ENCODE measurements at places on chromosomes 4 and X.

DNA sequence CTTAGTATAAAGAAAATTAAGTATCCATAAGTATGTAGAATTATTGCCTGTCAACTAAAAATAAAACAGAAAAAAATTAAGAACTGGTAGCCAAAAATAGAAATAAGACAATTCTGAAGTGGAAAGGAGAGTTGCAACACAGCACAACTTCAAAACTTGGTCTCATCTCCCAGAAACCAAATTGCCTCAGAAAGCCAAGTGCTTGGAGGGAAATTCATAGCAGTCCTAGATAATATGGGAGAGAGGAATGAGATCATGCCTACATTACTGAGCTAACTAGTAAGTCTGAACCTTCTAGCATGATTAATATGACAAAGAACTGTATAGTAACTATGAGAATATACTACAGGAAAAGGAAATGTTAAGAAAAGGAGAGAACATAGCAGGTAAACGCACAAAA is 256.5 kb downstream of the LDB2 start:
- peak; percentile 75 for DNase-seq

- DNase-seq: no peak
Measured at GRCh38 chrX:38081909-38082308, 75.6 kb downstream of the SYTL5 start.

DNA sequence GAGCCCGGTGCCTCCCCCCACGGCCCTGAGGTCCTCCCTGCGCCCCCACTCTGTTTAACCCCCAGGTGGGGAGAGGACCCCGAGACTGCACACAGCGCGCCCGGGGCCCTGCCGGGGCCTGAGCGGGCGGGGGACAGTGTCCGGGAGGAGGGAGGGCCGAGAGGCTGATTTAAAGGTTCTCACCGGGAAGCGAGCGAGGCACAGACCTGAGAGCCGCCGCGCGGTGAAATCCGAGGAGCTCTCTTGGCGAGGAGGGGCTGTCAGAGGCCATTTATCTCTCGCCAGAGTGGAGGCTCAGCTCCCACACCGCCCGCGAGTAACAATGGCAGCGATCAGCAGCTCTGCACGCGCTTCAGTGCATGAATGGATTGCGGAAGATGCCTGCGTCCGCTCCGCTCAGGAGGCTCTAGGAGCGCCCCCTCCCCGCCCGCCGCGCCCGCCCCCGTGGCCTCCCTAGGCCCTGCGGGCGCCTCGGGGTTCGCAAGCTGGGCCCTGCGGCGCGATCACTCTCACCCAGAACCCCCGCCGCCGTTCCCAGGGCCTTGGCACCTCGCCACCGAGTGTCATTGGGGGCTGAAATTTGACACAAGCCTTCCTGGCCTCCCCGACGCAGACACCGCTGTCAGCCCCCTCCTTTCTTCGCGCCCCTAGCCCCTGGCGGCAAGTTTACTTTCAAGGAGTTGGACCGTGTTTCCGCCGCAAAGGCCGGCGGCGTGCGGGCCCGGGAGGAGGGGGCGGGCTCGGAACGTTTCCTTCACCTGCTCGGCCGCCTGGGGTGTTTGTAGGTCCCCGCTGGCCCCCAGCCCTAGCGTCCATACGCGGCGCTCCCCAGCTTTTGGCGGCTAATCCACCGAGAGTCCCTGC is 48.7 kb upstream of the BCOR start:
- peak; percentile 52 for DNase-seq

DNA sequence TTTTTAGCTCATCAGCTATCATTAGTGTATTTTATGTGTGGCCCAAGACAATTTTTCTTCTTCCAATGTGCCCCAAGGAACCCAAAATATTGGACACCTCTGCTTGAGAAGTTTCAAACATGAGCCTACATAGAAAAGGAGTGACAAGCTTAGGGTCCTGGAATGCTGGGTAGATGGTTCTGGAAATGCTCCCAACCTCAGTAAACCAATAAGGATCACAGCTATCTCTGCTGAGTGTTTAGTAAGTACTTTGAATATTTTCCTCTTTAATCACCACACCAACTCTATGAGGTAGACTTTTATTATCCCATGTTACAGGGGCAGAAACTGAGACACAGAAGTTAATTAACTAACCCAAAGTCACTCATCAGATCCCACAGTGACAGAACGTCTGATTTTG is 164.9 kb upstream of the KLF3 start:
- DNase-seq: no peak

DNA sequence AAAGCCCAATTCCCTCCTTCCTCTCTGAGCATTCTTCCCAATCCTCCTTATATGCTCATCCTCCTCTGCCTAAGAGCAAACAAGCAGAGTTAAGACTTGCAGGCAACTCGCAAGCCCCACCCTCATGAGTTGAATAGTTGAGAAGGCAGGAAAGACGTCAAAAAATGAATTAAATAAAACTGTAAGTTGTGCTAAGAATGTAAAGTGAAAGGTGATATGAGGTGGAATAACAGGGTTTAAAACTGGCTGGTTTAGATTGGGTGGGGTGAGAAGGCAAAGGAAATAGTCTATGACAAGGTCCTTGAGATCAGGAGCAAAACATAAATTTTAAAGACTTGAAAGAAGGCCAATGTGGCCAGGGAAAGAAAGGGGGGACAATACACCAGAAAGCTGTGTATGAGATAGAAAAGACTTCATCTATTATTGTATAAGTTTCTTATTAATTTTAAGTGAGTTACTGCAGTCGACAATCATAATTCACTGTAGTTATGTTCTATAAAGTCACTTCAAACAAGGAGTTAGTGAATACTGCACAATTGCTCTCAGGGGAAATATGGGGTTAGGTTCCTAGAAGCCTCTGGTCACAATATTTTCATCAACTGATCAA is 124.9 kb downstream of the RELL1 start:
- no peak for DNase-seq

DNA sequence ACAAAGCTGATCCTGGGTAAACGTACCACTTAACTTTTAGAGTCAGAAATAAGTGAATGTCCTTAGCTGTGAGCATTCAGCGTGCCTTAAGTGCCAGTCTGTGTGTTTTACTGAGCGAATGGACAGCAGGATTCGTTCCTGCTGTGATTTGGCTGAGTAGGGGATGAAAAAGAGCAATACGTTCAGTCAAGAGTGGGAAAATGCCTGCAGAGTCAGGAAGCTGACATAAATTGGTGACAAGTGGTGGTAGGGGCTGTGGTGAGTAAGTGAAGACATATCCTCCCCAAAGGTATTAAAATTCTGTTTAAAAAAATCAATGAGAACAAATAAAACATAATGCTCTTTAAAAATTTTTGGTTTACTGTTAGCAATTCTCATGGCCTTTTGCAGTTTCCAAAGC is 56.6 kb upstream of the TNIP3 start:
- no peak for DNase-seq

DNA sequence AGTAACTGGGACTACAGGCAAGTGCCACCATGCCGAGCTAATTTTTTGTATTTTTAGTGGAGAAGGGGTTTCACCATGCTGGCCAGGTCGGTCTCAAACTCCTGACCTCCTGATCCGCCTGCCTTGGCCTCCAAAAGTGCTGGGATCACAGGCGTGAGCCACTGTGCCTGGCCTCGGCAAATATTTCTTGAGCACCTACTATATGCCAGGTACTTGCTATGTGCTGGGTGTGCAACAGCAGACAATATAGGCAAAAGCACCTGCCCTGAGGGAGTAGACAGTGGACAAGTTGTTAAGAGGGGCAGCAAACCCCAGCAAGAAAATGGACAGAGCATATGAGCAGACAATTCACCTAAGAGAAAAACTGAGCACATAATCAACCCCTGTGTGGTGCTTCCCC is 51.0 kb upstream of the CDKN2AIP start:
- no peak for DNase-seq

DNA sequence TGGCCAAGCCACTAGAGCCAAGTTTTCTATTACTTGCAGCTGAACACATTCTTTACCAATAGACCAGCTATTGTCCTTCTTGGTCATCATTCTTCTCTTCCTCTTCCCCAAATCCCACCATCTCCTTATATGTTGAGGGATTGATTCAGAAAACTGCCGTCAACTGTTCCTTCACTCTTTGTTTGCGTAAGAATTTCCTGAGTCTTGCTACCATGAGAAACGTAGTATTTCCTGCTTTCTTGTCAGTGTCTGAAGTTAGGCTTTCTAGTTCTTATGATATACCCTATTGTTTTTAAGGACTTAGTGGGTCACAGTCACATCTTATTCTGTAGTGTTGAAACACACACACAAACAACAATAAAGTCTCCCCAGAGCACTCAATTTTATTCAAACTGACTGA is 20.1 kb downstream of the IGFBP7 start:
- no peak for DNase-seq

- DNase-seq: no peak
Measured at GRCh38 chr4:142801966-142802365, 44.1 kb downstream of the INPP4B start.

DNA sequence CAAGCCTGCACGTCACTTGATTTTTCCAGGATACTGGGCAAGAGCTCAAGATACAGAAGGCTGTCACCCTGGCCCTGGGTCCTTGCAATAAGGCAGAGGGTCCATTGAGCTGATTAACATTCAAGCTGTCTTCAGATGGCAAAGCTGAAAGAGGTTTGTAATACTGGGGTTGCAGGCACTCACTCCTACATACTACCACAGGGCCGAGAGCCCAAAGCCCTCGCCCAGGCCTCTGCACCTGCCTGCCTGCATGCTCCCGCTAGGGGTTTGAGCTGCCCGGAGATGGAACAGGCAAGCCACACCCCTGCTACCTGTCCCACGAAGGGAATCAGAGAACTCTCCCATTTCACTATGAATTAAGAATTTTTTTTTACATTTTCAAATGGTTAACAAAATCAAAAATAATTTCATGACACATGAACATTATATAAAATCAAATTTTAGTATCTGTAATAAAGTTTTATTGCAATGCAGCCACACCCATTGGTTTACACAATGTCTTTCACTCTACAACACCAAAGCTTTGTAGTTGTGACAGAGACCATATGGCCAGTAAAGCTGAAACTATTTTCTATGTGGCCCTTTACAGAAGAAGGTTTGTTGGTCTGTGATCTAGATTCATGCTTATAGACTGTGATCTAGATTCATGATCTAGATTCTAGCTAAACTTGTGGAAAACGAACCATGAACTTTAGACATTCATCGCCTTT is 530.4 kb upstream of the IGFBP7 start:
- no peak for DNase-seq

DNA sequence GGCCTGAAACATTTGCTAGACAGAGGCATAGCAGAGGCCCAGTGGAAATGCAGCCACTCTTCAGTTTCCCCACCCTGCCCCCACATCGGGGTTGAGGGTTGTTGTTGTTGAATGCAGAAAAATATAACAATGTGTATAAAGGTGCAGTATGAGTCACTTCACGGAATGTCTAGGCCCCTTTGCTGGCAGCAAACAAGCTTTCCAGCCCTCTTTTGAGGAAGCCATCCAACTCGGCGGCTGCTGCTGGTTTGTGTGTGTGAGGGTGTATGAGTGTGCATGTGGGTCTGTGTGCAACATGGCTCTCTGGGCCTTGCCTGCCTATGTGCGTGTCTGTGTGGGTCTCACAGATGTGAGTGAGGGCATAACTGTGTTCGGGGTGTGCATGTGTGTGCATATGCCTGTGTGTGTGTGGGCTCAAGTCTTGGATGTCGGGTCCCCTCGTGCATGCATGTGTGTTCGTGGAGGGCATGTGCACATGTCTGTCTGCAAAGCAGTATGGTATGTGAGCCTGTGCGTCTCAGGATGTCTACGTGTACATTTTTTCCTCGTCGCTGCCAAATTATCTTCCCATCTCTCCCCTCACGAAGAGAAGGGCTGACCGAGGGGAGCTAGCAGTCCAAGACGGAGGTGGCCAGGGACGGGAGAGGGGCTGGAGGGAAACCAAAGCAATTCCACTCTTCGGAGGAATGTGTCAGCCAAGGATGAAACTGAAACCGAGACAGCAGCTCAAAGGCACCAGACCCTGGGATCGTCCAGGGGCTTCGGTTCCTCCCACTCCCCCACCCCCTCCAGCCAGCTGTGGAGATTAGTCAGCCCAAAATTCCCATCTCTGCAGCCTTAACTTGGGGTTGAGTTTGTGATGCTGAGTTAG is 8.4 kb upstream of the ELF4 start:
- DNase-seq: peak; percentile 81

- no peak for DNase-seq
Measured at GRCh38 chr4:138320831-138321230, 78.7 kb upstream of the SLC7A11 start.

DNA sequence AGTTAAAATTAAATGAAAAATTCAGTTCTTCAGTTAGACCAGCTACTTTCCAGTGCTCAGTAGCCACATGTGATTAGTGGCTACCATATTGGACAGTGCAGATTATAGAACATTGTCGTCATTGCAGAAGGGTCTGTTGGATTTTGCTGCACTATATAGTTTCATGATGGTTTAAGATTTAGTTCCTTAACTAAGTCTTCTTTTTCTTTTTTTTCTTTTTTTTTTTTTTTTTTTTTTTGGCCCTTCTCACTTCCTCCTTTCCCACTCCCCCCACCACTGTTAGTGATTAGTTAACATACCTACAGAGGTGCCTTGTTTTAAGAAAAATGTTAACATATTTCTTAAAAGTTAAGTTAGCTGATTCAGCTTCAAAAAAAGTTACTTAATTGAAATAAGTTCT is 9.0 kb downstream of the RAB9A start:
- no peak for DNase-seq

DNA sequence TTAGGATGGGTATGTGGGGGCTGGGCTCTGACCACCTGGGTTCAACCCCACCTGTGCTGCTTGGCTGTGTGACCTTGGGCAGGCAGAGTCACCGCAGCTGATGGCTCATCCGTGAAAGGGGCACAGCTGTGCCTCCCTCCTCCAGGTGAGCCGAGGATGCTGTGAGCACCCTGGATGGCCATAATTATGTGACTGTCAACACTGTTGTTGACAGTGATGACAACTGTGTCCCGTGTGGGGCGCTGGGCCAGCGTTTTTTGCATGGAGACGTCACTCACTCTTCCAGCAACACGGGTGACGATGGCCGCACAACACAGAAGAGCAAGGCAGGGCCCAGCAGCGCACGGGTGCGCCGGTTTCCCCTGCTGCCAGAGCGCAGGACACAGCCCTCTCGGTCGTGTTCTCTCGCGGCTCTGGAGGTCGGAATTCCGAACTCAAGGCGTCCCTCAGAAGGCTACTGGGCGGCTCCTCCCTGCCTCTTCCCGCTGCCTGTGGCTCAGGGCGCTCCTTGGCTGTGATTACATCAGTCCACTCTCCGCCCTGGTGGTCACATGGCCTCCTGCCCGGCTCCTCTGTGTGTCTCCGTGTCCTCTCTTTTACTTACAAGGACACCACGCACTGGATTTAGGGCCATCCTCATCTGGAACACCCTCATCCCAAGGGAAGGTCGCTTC is 1.3 kb downstream of the SH3TC1 start:
- peak; percentile 78 for DNase-seq

- DNase-seq: no peak
Measured at GRCh38 chrX:13498238-13498637, 71.2 kb upstream of the EGFL6 start.

DNA sequence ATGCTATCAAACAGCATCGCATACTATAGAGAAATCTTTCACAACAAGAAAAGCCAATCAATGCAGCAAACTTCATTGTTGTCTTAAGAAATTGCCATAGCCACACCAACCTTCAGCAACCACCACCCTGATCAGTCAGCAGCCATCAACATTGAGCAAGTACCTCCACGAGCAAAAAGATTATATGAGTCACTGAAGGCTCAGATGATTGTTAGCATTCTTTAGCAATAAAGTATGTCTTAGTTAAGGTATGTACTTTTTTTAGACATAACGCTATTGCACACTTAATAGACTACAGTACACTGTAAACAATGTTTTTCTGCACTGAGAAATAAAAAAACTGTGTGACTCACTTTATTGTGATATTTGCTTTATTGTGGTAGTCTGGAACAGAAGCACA is 37.8 kb upstream of the FUNDC1 start:
- DNase-seq: peak; percentile 83

Measured in amniotic epithelial cell (primary cell).